ENCODE measurements at places on chromosomes 7 and 10.

DNA sequence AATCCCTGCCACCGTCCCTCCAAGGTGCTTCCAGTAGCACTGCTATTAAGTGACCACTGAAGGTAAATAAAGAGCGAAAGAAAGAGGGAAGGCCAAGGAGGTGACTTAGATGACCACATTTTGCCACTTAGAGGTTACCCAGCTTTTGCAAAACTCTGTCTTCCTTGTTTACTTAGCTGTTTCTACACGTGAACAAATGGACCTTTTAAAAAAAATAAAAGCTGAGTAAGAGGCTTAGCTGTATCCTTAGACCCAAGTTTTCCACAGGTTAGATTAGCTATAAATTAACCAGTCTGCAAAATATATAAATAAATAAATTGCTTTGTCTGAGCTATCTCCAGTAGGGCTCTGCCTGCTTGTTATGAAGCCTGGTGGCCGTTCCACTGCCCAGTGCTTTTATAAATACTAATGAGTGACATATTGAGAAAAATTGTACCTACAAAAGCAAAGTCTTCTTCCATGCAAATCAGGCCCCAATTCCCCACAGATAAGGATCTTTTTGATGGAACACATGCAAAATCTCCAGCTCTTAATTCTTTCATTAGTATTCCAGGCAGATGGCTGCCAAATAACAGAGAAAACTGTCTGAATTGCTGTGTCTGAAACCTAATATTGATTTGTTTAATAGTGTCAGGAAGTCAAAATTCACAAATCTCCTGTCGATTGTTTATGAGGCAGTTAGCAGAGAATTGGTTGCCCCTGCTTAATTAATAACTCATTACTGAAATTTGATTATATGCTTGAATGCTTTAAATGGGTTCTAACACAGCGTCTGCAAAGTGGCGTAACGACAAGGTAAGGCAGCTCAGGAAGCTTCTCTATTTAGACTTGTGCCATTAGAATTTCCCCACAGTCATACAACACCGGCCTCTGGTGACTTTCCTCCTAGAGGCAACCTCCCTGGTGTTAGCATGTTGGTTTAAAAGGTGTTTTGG lies 176.7 kb downstream of the EMX2 start:
- no peak for DNase-seq

- DNase-seq = no peak
Observed at GRCh38 chr7:117659531-117660011, 179.7 kb downstream of the CFTR start.

- DNase-seq = no peak
Observed at GRCh38 chr10:124482236-124482800, 20.7 kb downstream of the LHPP start.

DNA sequence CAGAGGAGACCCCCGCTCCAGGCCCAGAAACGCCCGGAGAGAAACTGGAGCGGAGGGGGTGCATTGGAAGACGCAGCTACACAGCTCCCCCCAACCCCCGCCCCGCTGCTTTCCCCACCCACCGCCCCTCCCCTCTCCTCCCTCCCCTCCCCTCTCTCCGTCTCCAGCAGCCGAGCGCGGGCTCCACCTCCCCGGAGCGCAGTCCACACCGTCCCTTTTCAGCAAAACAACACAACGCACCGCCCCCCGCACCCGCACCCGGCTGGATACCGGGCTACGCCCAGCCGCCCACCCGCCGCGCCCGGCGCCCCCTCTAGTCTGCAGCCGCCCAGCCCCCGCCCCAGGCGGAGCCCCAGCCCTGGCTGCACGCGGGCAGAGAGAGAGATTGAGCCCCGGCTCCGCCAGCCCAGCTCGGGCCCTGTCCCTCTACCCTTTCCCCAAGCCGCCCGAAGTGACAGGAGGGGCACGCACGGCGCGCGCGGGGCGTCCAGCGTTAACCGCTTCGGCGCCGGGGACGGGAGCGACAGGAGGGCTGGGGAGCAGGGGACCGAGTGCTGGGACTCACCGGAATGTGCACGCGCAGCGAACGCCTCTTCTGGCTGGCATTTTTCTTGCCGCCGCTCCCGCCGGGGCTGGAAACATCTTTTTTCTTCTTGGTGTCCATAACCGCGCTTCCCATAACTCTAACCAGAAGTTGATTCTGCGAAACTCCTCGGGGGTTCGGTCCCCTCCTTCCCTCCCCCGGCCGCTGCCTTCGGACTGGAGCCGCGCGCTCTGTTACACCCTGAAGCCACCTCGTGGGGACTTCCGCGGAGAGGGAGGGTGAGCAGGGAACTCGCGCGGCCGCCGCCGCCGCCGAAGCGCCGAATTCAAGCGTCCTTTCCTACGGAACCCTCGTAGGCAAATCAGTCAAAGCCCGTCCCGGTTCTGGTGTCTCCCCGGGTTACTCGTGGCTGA lies 695 bp downstream of the PRKAG2 start:
- DNase-seq = no peak

GRCh38 chr10:46528171-46528671 lies 28.2 kb downstream of the GPRIN2 start:
- DNase-seq = no peak

DNA sequence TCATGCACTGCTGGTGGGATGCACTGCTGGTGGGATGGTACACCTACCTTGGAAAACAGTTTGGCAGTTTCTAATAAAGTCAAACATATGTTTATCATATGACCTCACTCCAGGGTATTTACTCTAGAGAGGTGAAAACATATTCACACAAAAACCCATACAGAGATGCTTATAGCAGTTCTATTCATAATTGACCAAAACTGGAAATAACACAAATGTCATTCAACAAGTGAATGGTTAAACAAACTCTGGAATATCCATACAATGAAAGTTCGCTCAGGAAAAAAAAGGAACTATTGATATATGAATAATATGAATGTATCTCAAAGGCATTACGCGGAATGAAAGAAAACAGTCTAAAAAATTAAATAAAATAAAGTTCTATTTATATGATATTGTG lies 19.5 kb downstream of the CCDC71L start:
- no peak for DNase-seq

DNA sequence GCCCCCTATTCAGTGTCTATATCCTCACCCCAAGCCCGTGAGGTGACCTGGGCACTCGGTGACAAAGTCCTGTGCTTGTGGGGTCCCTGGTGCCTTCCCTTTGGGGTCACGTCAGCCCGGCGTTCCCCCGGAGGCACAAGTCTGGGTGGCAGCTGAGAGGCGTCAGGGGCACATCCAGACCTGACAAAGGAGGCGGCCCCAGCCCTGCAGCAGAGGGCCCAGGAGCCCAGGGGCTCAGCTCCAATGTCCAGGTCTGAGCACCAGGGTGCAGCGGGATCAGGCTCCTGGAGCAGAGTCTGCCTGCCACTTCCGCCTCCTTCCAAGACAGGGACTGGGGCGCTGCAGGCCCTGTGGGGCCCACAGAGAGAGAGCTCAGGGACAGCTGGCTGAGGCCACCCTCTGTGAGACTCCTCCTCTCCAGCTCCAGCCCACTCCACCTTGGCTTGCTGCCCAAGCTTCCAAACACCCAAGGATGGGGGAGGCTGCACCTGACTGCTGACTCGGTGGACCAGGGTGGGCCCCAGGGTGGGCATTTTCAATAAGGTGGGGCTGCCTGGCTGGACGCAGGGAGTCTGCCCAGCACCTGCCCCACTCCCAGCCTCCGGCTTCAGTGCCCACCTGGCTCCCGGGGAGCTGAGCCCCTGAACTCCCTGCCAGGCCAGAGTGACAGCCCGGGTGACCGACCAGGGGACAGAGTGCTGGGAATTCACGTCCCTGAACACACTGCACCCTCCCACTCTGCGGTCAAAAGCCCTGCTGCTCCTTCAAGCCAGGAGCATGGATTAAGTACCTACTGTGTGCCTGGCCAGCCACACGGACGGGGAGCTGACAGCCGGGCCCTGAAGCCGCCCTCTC lies 1.0 kb upstream of the KNDC1 start:
- no peak for DNase-seq

DNA sequence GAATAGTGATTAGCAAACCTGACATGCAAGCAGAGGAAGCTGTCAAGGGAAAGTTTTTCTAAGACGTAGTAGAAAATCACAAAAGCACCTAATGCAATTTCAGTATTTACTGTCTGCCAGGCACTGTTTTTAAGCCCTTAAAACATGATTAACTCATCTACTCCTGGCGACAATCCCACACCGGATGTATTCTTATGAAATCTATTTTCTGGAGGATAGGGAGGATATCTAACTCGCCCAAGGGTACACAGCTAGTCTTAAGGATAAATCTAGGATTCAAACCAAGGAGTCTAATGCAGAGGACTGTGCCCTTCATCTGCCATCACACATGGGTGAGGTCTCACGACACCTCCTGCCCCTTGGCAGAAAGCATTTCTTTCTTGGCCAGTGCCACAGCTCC lies 47.8 kb upstream of the FIGNL1 start:
- no peak for DNase-seq
